Kidney tubule cell (primary cell): ENCODE measurements at places on chromosomes 13 and 19.

DNA sequence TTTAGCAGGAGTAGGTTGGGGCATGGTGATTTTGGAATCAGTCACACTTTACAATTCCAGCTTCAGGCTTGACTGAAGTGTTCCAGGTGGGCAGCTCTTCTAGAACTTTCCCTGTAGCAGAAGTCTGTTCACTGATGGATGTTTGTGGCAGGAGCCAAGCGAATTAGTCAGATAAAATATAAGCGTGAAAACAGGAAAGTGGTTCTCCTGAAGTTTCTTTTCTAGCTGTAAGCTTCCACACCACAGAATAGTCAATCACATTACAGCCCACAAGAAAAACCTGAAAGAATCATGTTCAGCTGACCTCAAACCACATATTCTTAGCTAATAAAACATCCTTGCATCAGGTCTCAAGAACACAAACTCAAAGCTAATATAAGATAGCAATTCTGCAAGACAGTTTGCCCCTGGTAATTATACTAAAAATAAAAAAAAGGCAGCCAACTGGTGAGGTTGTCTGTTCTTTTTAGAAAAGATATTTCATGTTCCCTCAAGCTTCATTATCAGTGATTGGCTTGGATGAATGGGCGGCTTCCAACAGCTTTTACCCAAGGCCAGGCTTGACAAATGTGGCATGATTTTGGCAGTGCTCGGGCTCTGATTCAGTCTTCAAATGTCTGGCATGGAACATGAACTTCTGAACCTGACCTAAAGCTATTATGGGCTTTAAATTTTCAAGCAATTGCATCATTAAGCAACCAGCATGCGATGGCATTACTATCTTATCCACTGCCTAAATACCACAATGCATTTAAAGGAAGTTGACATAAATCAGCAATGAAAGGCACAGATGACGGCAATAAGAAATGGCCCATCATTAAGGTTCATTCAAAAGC is 136.8 kb downstream of the DCLK1 start:
- peak; percentile 68 for DNase-seq

- no peak for DNase-seq
Observed at GRCh38 chr13:43375797-43376465, 352.5 kb downstream of the DNAJC15 start.

- peak; percentile 97 for DNase-seq
Observed at GRCh38 chr13:41284512-41285288, 21.3 kb upstream of the MTRF1 start.

- DNase-seq: peak; percentile 44
Observed at GRCh38 chr13:109918179-109918711, 131.9 kb upstream of the IRS2 start.

GRCh38 chr13:93496985-93497673 is 270.5 kb downstream of the GPC6 start:
- no peak for DNase-seq

GRCh38 chr13:107942030-107942617 is 273.2 kb downstream of the LIG4 start:
- no peak for DNase-seq

- peak; percentile 66 for DNase-seq
Observed at GRCh38 chr19:925087-925525, 729 bp upstream of the ARID3A start.

DNA sequence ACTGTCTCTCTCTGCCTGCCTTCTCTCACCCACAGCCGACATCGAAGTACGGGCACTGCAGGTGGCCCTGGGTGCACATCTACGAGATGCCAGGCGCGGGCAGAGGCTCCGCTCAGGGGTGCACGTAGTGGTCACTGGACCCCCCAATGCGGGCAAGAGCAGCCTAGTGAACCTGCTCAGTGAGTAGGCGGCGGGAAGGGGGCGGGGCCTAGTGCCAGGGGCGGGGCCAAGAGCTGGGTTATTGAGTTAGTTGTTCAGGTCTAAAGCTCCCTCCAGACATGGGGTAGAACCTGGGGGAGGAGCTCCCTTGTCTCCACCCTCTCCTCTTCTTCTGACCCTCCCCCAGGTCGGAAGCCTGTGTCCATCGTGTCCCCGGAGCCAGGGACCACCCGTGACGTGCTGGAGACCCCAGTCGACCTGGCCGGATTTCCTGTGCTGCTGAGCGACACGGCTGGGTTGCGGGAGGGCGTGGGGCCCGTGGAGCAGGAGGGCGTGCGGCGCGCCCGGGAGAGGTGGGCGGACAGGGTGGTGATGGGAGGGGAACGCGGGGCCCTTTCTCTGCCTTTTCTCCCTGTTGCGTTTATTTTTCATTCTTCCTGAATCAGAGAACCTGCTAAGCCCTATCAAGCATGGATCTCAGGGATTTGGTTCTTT is 1.9 kb downstream of the GTPBP3 start:
- no peak for DNase-seq

DNA sequence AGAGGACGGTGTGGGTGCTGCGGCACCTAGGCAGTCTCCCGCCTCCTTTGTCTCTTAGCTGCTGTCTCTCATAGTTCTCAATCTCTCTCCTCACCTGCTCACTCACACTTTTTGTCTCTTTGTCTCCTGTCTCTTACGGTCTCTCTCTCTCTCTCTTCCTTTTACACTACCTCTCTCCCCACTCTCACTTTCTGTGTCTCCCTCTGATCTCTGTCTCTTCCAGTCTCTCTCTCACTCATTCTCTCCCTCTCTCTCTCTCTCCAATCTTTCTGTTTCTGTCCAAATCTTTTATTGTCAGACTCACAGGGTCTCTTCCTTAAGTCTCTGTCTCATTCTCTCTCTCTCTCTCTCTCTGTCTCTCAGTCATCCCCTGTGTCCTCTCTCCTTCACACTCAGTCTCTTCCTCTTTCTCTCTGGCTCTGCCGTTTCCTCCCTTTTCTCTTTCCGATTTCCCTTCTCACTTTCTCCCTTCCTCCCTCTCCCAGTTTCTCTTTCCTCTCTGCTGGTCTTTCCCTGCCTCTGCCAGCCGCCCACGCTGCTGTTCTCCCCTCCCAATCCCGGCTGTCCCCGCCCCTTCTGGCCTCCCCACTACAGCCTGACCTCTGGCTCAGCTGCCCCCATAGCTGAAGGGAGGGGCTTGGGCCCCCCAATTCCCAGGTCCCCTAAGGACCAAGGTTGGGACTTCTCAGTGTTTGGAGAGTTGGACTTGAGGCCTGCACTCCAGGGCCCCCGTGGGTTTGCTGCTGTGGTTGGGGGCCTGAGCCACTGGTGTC is at the start of gene PLEKHA4:
Gene PLEKHA4, minus strand, starts transcription at position 504 of the 773 bp plus-strand sequence. CDS start 997 bp downstream, outside the sequence.
- peak; percentile 56 for DNase-seq

- no peak for DNase-seq
Observed at GRCh38 chr13:73991384-73991783, 142.8 kb downstream of the KLF12 start.

DNA sequence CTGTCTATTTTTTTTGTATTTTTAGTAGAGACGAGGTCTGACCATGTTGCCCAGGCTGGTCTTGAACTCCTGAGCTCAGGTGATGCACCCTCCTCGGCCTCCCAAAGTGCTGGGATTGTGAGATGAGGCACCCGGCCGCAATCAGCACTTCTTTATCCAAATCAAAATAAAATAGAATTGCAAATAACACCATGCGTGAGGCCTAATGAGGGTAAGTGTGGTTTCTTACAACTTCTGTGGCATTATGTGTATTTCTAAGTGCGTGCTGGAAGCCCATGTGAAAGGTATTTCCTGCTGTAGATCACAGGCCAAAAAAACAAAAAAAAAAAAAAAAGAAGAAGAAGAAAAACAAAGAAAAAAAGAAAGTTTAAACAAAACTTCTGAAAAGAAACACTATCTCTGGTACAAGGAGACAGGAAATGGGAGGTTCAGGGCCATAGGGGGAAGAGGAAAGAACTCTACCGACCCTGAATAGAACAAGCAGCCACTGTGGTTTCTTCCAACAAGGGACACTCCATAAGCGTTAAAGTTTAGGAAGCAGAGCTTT is 3.0 kb upstream of the GRAMD1A start:
- DNase-seq: no peak

DNA sequence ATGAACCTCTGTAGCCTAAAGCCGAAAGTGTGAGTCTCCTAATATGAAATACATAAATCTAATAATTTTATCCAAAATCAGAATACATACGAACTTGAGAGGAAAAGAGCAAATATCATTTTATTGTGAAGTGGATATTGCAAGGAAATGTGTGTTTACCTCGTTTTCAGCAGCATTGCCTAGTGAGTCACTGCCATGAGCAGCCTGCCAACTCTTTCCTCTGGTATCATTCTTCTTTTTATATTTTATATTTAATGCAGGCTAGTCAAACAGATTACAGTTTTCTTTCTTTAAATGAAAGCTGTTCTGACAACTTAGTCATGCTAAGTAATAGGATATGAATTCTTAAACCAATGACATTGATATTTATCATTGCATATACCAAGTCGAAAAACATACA is 44.2 kb downstream of the EDNRB start:
- DNase-seq: no peak

DNA sequence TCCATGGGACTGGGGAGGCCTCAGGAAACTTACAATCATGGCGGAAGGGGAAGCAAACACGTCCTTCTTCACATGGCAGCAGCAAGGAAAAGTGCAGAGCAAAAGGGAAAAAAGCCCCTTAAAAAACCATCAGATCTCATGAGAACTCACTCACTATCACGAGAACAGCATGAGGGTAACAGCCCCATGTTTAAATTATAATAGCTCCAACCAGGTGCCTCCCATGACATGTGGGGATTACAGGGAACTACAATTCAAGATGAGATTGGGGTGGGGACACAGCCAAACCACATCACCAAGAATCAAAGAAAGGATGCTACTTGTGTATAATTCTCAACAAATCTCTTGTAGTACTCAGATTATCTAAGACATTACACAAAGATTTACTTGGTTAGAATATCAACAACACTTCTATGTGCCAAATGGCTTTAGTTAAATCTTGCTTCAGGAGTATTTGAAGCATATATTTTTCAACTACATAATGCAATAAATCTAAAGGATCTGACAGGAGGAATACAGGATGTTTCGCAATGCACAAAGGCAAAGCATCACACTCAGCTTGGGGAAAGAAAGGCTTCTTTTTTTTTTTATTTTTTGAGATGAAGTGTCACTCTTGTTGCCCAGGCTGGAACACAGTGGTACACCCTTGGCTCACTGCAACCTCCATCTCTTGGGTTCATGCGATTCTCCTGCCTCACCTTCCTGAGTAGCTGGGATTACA is 180.0 kb downstream of the LHFPL6 start:
- no peak for DNase-seq

- no peak for DNase-seq
Observed at GRCh38 chr13:48110132-48110868, 15.4 kb upstream of the MED4 start.

DNA sequence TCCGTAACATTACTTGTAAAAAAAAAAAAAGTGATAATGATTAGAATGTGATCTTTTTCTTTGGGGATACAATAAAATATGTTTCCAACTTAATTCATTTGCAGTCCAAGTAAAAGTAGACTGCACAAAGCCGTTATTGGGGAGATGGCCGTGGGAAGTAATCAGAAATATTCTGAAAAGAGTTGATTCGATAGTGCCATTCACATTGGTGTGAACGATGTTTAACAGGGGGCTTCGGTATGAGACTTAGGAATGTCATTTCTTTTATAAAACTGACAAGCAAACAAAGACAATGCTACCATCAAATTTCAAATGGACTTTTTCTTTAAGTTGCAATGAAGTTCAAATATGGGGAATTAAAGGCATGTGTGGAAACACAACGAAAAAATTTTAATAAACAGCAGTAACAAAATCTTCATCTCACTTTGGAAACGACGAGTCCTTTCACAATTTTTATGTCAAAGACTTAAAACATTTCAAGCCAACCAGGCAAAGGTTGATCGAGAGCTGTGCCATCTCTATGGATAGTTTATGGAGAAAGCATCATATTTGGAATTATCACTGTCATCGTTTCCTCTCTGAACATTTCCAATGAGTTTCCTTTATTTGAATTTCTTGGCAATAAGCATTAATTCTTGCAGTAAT is 1.7 kb upstream of the ZIC5 start:
- no peak for DNase-seq

GRCh38 chr19:18141031-18141430 is 11.9 kb upstream of the PIK3R2 start:
- no peak for DNase-seq

GRCh38 chr13:32261567-32261966 is 53.6 kb downstream of the ZAR1L start:
- DNase-seq: peak; percentile 49

DNA sequence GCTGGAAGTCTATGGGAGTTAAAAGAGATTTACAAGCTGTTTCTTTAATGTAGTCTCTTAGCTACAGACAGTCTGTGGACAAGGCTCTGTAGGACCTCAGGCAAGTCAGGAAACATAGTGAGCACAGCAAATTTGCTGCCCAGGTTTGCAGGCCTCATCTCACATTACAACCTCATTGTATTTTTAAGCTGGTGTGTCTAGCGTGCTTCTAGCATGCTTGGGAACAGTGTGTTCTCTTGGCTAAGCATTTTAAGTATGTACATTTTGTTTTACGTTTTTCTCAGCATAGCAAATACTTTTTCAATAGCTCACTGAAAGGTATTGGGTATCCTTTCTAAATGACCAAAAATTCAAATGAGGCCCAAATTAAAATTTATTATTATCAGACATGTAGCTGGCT is 113.2 kb downstream of the STARD13 start:
- no peak for DNase-seq

- DNase-seq: peak; percentile 46
Observed at GRCh38 chr13:35086667-35087066, 144.6 kb downstream of the NBEA start.

DNA sequence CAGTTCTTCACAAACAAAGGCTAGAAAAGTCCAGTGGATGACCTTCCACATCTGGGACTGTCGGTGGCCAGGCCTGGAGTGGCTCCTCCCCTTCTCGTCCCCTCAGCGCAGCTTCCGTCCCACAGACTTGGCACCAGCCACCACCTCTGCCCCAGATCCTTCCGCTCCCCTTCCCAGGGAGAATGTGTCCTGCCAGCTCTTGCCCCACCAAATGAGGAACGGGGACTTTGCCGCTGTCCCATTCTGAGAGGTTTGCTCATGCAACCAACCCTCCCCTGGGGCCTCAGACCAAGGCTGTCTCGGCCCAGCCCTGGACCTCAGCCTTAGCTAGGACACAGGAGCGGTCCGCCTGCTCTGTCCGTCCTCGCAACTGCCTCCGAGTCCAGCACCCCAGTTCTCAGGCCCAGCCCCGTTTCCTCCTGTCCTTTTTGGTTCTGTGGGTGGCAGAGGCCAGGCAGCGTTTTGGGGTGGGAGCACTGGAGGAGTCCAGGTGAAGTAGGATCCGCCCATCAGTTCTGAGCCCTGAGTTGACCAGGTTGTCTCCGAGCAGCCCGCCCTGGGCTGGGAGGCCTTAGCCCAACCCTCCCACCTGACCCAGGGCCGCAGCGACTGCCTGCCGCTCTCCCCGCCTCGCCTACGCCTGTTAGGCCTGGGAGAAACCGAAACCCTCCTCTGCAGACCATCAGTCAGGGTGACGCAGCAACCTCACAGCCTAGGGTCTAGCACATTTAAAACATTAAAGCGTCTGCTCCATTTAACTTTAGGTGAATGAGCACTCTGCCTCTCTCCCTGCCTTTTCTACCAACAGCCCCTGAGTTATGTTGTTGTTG is 284.3 kb downstream of the FOXO1 start:
- DNase-seq: no peak

GRCh38 chr13:39526499-39526898 is 76.5 kb downstream of the LHFPL6 start:
- DNase-seq: no peak
